Vagina (tissue), 2 donors: ENCODE measurements at places on chromosomes 16 and 17.

DNA sequence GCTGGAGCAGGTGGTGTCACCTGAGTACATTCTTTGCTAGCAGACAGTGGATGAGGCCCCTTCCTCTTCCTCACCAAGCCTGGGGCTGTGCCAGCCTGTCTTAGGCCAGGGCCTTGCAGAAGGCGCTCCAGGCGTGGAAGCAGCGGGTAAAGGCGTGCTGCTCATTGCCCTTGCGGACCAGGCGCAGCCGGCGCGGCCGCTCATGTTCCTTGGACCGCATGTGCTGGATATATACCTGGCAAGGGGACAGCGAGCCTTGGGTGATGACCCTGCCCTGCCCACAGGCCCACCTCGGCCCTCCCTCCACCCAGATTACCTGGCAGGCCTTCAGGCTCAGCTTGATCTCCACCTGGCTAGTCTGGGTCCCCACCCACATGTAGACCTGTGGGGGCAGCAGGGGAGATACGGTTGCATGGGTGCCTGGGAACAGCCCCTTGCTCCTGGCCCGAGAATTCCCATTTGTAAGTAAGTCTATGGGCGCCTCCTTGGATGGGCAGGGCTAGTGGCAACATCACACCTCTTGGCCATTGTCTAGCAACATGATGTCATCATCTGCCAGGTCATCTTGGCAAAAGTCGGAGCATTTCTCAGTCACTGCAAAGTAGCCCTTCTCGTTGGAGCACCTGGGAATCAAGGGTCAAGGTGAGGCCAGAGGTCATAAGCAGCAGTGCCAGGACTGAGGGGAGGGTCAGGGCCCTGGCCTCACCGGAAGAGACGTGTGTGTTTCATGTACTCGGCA is 13.3 kb downstream of the FLII start:
- no peak for DNase-seq

DNA sequence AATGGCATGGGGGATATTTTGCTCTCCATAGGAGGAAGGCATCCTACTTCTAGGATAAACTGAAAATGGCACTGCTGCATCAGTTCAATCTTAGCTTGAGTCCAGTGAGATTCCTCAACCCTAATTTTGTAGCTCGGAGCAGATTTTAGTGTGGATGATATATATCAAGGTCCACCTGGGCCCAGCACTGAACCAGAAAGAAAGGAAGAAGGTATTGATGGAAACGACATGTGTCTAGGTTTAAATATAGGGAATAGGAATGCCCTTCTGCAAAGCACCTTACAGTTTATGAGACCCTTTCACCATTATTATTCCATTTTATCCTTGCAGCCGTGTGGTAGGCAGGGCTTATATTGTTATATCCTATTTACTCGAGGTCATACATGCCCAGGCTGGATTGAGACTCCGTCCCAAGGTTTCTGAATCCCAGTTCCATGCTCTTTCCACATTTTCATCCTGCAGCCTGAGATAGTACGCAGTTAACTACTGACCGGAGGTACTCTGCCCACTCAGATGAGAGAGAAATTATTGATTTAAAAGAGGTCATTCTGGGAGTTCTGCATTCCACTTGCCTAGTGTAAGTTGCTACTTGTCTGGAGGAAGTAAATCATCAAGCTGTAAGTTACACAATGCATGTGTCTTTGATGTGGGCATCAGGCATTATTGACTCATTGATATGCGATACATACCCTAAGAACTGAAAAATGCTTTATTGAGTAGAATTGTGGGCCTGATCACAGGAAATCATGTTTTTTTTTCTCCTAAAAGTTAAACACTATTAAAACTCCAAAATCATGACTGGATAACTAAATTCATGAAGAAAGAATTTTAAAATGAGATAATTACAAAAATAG is 10.1 kb downstream of the KRT39 start:
- DNase-seq: no peak

DNA sequence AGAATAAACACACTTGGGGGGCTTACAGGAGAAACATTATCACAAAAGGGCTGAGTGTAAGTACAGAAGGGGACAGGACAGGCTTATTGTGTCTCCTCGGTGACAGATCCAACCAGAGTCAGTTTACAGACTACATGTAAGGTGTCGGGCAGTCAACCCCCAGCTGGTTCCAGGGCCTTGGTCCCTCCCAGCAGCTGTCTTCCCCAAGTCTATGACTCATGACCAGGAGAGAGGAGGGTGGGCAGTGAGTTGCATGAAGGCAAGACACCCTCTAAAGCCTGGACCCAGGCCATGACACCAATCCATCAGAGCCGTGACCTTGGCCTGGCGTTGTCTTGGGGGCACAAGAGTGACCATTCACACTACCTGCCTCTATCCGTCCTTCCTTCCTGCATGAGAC is 276.2 kb upstream of the CCL2 start:
- DNase-seq: peak; percentile 77

DNA sequence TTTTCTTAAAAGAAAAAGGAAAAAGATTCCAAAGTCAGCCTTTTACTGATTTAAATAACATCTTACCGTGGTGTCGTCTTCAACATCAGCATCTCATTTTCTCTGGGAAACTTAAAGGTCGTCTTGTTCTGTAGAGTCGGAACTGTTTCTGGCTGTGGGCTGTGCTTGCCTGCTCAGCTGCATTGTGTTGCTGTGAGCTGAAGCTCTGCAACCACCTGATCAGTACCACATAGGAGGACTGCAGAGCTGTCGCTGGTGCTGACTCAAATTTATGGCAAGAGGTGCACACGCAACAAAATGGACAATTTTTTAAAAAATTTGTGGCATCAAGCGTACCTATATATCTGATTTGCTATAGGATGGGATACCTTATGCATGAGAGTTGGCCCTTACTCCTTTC is at the start of gene OMG:
TSS of gene OMG (minus strand) at position 150 of the 400 bp plus-strand sequence. CDS start 908 bp downstream, outside the sequence.
- DNase-seq: no peak

- no peak for DNase-seq
Observed at GRCh38 chr16:967077-967541, 3.7 kb downstream of the LMF1 start.

DNA sequence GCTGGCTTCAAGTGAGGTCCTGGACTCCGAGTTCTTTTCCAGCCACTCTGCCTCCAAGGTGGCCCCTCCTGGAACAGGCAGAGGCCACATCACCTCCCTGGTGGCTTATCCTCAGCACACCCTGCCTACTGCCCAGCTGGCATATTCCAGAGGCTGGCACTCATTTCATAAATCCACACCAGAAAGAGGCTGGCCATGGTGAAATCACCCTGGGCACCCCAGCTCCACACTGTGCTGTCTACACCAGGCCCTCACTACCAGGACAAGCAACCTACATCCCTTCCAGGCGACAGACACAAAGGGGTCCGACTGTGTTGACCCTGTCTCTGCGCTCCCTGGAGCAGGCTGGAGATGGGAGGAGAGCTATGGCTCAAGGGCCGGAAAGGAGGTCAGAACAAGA is 100.2 kb downstream of the C16orf78 start:
- DNase-seq: no peak

- no peak for DNase-seq
Observed at GRCh38 chr16:51763072-51763661, 612.1 kb upstream of the SALL1 start.
